Left renal cortex interstitium (tissue), 4 donors: ENCODE measurements at places on chromosomes 3 and 15. TPM values are rescaled to one million over a fixed set of nuclear protein-coding genes. Genes with fewer than 3 reads are reported as not detected.

The ALAS1 gene
- 44.4 TPM for polyA plus RNA-seq

The KBTBD13 gene
- 0.05 TPM for polyA plus RNA-seq

The LSAMP gene
- polyA plus RNA-seq, result 11.7 TPM

The OCA2 gene
- polyA plus RNA-seq, result 9.2 TPM

The ALDH1L1 gene
- polyA plus RNA-seq, result 33.1 TPM

The NGLY1 gene
- polyA plus RNA-seq, result 42.9 TPM

The GPR171 gene
- 0.33 TPM for polyA plus RNA-seq

The NDUFB5 gene
- 210 TPM for polyA plus RNA-seq

The MME gene
- polyA plus RNA-seq, result 436 TPM

The LRRC34 gene
- 14.3 TPM for polyA plus RNA-seq

The KCNMB2 gene
- 28.6 TPM for polyA plus RNA-seq

The SST gene
- polyA plus RNA-seq, result not detected

The NMNAT3 gene
- polyA plus RNA-seq, result 10.8 TPM

The TTC21A gene
- 19.9 TPM for polyA plus RNA-seq

The TOMM70 gene
- polyA plus RNA-seq, result 62.8 TPM

The GPX1 gene
- 114 TPM for polyA plus RNA-seq

The RBM5 gene
- 421 TPM for polyA plus RNA-seq

The FYCO1 gene
- 17.6 TPM for polyA plus RNA-seq

The C15orf62 gene
- polyA plus RNA-seq, result 4.4 TPM

The TNFSF10 gene
- polyA plus RNA-seq, result 26.6 TPM

The ARPP21 gene
- 1.2 TPM for polyA plus RNA-seq

The ESYT3 gene
- polyA plus RNA-seq, result 2.2 TPM

The GATM gene
- polyA plus RNA-seq, result 239 TPM

The VEPH1 gene
- 51.3 TPM for polyA plus RNA-seq

The TRH gene
- polyA plus RNA-seq, result 0.38 TPM

The FBXW12 gene
- 0.99 TPM for polyA plus RNA-seq

The PSMD6 gene
- 109 TPM for polyA plus RNA-seq

The LCTL gene
- polyA plus RNA-seq, result 0.77 TPM

The GP5 gene
- polyA plus RNA-seq, result 0.57 TPM

The SLC2A2 gene
- polyA plus RNA-seq, result 11.7 TPM

The CFAP92 gene
- 1.5 TPM for polyA plus RNA-seq

The CHRD gene
- polyA plus RNA-seq, result 13.2 TPM

The BOC gene
- polyA plus RNA-seq, result 27.3 TPM

The GUCA1C gene
- 0.21 TPM for polyA plus RNA-seq

The BCL2A1 gene
- polyA plus RNA-seq, result not detected

The SERPINI1 gene
- polyA plus RNA-seq, result 39.6 TPM

The RARRES1 gene
- 33.0 TPM for polyA plus RNA-seq

The ACTRT3 gene
- 4.6 TPM for polyA plus RNA-seq

The CYFIP1 gene
- polyA plus RNA-seq, result 89.0 TPM

The HTR3C gene
- not detected for polyA plus RNA-seq
